ENCODE measurements at places on chromosomes 6 and 20.

DNA sequence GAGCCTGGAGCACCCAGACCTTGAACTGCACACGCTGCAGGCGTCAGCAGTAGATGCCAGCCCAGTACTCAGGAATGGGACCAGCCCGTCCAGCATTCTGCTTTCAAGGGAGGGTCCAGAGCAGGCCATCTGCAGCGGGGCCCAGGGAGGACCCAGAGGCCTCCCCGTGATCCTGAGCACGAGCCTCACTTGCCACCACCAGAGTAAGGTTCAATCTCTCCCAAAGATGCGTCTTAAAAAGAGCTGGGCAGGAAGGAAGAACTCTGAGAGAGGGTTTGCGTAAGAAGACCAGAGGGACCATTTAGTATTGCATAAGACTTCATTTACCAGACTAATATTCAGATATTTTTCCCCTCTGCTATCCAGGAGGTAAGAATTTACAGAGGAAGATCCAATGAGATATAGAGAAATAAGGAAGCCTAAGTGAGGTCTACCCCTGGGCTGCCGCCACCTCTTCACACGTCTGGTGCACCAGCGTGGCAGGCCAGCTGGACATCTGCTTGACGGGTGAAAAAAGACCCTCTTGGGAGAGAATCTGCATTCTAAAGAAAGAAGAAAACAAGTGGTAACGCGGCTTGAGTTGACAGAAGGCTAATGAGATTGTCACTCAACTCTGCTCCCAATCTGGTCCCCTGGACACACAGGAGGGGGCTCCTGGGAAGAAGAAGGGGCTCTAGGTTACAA, 107.3 kb downstream of the PRND start:
- DNase-seq, result no peak

- DNase-seq, result no peak
Observed at GRCh38 chr6:6912817-6913744, 194.7 kb upstream of the RREB1 start.

GRCh38 chr6:137923866-137924653, 57.0 kb downstream of the TNFAIP3 start:
- DNase-seq, result no peak

GRCh38 chr20:43372051-43372450, 85.6 kb upstream of the SRSF6 start:
- no peak for DNase-seq

GRCh38 chr20:62578294-62578897, 63.9 kb upstream of the SLCO4A1 start:
- DNase-seq, result no peak

- DNase-seq, result no peak
Observed at GRCh38 chr20:4127344-4127743, 112.0 kb upstream of the RNF24 start.

GRCh38 chr20:44221368-44221954, 10.9 kb upstream of the OSER1 start:
- DNase-seq, result no peak

Measured in activated T-helper 9 cell treated with anti-CD3 and anti-CD28 coated beads, Interleukin-2, amount 50 U/mL, for 16 hours (primary cell).